Activated naive CD8-positive, alpha-beta T cell treated with anti-CD3 and anti-CD28 coated beads, Interleukin-2, amount 10 ng/mL, durations not matched to agents 7 days and 5 days (primary cell): ENCODE measurements at places on chromosomes 1 and 21. TPM values are rescaled to one million over a fixed set of nuclear protein-coding genes. Genes with fewer than 3 reads are reported as not detected.

- no peaks in the 10 kb centered on the region for H3K4me1 ChIP-seq
- no peak overlapping the region for H3K27ac ChIP-seq
- H3K36me3 ChIP-seq, result no peaks in the 10 kb centered on the region
- peaks cover 9% of the 10 kb centered on the region for H3K27me3 ChIP-seq
- no peak overlapping the region for H3K4me3 ChIP-seq
- DNase-seq, result no peak
Measured at GRCh38 chr1:204846546-204846945, 24.1 kb upstream of the NFASC start.

DNA sequence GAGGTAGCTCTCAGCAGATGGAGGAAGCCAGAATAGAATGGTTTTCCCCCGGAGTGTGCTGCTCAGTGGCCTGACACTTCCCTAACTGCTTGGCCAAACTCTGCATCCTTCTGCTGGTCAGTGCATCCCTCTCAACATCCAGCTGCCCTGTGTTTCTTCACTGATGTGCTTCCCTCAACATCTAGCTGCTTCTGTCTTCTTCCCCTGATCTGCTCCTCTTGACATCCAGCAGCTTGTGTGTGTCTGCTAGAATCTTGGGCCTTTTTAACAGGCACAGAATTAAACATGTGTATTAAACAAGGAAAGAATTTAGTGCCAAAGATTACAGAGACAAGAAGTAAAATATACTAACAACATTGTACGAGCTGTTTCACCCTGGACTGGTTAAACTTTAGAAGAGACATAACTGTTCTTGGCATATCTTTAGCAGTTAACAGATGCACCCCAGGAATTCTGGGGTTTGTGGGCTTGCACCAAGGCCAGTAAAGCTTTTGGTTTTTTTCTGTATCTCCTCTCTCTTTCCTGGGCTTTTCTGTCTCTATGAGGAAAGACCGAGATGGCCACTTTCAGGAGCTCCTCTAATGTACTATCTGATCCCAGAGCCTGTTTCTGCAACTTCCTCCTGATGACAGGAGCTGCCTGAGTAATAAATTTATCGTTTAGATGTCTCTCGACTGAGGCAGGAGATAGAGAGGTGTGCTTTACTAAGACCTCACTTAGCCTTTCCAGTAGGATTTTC is 34.8 kb upstream of the HSD3B1 start:
- no peak overlapping the region for H3K4me3 ChIP-seq
- no peak overlapping the region for H3K27ac ChIP-seq
- DNase-seq, result no peak
- peaks cover 4% of the 10 kb centered on the region for H3K4me1 ChIP-seq
- H3K27me3 ChIP-seq, result peaks cover 9% of the 10 kb centered on the region

DNA sequence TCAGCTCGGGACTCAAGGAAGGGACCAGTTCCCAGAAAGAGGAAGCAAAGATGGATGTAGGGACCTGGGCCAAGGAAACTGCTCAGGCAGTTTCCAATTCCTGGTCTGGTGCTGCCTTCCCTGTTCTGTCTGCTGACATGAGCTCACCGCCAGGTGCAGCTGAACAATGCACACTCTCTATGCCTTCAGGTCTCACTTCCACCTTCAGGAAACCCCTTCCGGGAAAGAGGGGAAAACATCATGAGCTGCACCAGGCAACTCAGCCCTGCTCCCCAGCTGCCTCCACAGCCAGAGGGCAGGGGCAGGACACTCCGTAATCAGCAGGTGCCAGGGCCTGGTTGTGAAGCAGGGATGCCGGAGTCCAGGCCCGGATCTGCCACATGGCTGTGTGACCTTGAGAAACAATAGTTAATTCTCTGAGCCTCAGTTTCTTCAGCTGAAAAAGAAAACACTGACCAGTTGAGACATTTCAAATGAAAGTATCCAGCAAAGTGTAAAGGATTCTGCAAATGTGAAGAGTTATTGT is 27.8 kb downstream of the SMIM12 start:
- no peak overlapping the region for H3K27ac ChIP-seq
- H3K36me3 ChIP-seq, result no peaks in the 10 kb centered on the region
- DNase-seq, result no peak
- H3K27me3 ChIP-seq, result no peaks in the 10 kb centered on the region
- H3K4me1 ChIP-seq, result no peaks in the 10 kb centered on the region

DNA sequence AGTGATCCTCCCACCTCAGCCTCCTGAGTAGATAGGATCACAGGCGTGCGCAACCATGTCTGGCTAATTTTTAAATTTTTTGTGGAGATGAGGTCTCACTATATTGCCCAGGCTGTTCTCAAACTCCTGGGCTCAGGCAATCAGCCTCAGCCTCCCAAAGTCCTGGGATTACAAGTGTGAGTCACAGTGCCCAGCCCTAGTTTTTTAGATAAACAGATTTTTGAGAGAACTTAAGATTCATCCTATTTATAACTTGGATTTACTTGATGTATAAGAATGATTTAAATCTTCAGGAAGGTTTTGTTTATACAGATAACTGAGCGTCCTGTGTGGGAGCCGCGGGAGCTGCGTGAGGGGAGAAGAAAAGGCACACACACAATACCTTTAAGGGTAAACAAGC is 26.2 kb downstream of the HEYL start:
- H3K4me1 ChIP-seq, result peaks cover 3% of the 10 kb centered on the region
- no peak overlapping the region for H3K27ac ChIP-seq
- peaks cover 21% of the 10 kb centered on the region for H3K27me3 ChIP-seq
- no peak overlapping the region for H3K4me3 ChIP-seq
- no peaks in the 10 kb centered on the region for H3K36me3 ChIP-seq

GRCh38 chr1:229619614-229620013 is 6.3 kb downstream of the TAF5L start:
- H3K36me3 ChIP-seq, result peaks cover 7% of the 10 kb centered on the region
- H3K4me1 ChIP-seq, result peaks cover 24% of the 10 kb centered on the region
- no peak overlapping the region for H3K27ac ChIP-seq
- DNase-seq, result no peak
- no peak overlapping the region for H3K4me3 ChIP-seq
- no peaks in the 10 kb centered on the region for H3K27me3 ChIP-seq

- H3K4me1 ChIP-seq, result peaks cover 24% of the 10 kb centered on the region
- DNase-seq, result no peak
- peaks cover 7% of the 10 kb centered on the region for H3K36me3 ChIP-seq
- H3K27me3 ChIP-seq, result no peaks in the 10 kb centered on the region
- H3K27ac ChIP-seq, result peak overlapping the region; percentile 14
Measured at GRCh38 chr1:156765666-156766065, 1.7 kb upstream of the PRCC start.

GRCh38 chr1:3879099-3879498 is 21.0 kb downstream of the C1orf174 start:
- peaks cover 32% of the 10 kb centered on the region for H3K36me3 ChIP-seq
- H3K27ac ChIP-seq, result no peak overlapping the region
- H3K4me3 ChIP-seq, result no peak overlapping the region
- no peak for DNase-seq
- H3K4me1 ChIP-seq, result peaks cover 5% of the 10 kb centered on the region
- no peaks in the 10 kb centered on the region for H3K27me3 ChIP-seq

- no peak overlapping the region for H3K4me3 ChIP-seq
- H3K27me3 ChIP-seq, result peaks cover 24% of the 10 kb centered on the region
- no peaks in the 10 kb centered on the region for H3K36me3 ChIP-seq
- H3K27ac ChIP-seq, result no peak overlapping the region
- no peak for DNase-seq
Measured at GRCh38 chr1:155039308-155039669, 5.7 kb downstream of the DCST1 start.

DNA sequence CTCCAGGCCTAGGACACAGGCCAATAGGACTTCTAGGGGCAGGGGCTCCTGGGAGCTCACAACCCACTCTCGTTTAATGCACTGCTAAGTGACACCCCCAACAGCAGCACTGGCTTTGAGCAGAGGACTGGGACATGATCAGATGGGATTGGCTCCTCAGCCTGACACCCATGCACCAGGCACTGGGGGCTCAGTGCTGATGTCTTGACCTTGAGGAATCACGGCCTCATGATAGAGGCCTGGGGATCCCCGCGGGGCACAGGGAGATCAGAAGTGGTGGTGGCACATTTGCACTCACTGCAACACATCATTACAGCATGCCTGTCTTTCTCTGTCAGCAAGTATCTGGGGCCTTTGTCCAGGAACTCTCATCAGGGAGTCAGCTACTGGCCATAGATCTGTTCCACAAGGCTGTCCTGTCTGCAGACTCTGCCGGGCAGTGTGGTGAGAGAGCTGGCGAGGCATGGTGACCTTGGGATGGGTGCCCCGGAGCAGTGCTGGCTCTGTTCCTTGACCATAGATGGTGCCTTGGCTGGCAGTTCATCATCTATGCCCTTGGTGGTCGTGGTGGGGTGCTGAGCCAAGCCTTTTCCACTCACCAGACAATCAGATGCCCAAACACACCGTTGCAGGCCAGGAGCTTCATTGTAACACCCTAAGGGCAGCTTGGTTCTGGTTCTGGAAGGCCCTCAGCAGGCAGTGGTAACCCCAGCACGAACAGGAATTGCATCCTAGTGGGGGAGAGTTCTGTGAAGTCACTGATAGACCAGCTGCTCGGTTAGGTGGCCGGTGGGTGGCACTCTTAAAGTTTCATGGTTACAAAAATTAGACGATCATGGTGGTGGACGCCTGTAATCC is 22.2 kb upstream of the PARP1 start:
- no peaks in the 10 kb centered on the region for H3K36me3 ChIP-seq
- no peak for DNase-seq
- H3K4me3 ChIP-seq, result no peak overlapping the region
- peaks cover 13% of the 10 kb centered on the region for H3K27me3 ChIP-seq
- H3K4me1 ChIP-seq, result peaks cover 22% of the 10 kb centered on the region

DNA sequence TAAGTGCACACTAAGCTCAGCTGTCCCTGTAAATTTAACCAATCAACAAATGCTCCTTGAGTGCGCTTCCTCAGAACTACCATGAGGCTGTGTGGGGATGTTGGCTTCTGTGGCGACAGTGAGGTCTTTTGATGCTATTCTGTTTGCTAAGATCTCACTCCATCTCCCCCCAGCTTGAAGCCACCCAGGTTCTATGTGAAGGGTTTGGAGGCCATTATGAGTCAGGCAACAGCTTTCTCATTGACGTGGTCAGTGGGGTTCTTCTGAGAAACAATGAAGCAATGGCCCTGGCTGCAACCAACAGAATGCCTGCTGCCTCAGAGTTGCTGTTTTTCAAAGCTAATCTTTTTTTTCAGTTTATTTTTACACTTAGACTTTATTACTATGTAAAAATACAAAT is 205.5 kb downstream of the PTBP2 start:
- H3K36me3 ChIP-seq, result no peaks in the 10 kb centered on the region
- peaks cover 5% of the 10 kb centered on the region for H3K4me1 ChIP-seq
- peaks cover 8% of the 10 kb centered on the region for H3K27me3 ChIP-seq
- H3K4me3 ChIP-seq, result no peak overlapping the region
- H3K27ac ChIP-seq, result no peak overlapping the region
- peak; percentile 39 for DNase-seq

DNA sequence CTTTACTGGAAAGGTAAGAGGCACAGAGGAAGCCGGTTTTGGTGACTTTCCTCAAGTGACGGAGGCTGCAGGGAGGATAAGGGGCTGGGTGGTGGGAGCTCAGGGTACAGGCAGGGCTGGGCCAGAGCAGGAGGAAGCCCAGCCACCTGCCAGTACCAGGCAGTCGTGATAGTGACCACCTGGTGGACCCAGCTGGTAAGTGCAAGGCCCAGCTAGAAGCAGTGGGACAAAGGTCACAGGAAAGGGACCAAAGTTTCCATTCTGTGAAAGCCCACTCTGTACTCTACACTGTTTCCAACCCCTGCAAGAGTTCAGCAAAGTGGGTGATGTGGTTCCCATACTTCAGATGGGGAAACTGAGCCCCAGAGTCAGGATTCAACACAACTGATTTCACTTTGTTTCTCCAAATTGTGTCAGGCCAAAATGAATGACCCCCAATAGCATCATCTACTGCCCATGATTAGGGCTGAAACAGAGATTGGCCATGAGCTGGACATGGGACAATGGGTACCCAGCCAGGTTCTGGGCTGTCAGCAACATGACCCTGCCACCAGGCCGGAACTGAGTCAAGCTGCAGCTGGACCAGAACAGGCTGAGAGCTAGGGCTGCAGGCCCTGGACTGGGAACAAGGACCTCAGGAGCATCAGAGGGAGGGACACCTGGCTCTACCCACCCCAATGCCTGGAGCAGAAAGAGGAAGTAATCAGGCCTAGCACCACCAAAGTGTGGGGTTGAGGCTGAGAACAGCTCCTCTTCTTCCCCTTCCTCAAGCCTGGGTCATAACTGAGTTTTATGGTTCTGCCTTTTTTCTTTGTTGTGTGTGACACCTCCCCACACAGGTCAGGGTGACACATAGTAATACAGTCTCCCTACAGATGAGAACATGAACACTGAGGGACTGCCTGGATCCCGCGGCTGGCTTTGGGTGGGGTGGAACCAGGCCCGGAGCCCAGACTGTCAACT is 50.2 kb downstream of the KCNN3 start:
- H3K4me3 ChIP-seq, result no peak overlapping the region
- no peaks in the 10 kb centered on the region for H3K36me3 ChIP-seq
- no peaks in the 10 kb centered on the region for H3K27me3 ChIP-seq

DNA sequence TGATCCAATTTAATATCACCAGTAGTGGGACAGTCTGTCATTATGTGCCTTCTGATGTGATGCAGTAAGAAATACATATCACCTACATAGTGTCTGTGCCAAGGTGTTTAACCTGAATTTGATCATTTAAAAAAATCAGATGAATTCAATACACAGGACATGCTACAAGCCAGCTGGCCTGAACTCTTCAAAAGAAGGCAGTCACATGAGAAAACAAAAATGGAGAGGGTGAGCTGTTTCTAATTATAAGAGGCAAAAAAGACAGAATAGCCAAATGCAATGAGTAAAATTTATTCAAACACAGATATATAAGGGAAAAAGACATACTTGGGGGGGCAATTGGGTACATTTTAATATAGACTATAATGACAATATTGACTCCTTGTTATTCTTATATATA is 66.5 kb downstream of the ST3GAL3 start:
- no peak overlapping the region for H3K4me3 ChIP-seq
- DNase-seq, result no peak
- no peaks in the 10 kb centered on the region for H3K4me1 ChIP-seq
- H3K36me3 ChIP-seq, result peaks cover 18% of the 10 kb centered on the region

DNA sequence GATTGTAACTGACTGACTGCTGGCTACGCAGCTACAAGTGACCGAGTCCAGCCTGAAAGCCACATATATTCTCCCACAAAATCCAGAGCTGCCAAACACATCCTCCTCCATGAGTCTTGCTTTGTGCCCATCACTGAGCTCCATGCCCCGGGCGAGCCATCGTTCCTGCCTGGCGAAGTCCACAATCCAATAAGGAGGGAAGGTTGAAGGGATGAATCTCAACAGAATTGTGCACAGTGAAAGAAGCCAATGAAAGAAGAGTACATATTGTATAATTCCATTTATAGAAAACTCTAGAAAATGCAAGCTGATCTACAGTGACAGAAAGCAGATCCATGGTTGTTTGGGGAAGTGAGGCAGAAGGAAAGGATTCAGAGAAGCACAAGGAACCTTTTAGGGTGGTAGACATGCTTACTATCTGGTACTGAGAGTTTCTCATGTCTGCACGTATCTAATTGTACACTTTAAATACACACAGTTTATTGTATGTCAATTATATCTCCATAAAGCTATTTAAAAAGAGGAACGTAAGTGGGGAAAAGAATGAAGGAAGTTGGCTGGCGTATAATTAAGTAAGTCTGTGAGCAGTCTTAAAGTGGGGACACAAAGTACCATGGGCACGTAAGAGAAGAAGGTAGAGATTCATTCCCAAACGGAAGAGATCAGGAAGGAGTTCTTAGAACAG is 115.9 kb upstream of the JUN start:
- H3K4me1 ChIP-seq, result peaks cover 31% of the 10 kb centered on the region
- peaks cover 2% of the 10 kb centered on the region for H3K27me3 ChIP-seq
- no peaks in the 10 kb centered on the region for H3K36me3 ChIP-seq
- no peak for DNase-seq
- H3K27ac ChIP-seq, result no peak overlapping the region

DR1 gene
- total RNA-seq, result 85.7 TPM

IGSF3 gene
- total RNA-seq, result 0.09 TPM

DMRTA2 gene
- not detected for total RNA-seq

BCAR3 gene
- total RNA-seq, result 0.71 TPM

ARHGEF10L gene
- total RNA-seq, result 0.39 TPM
